ENCODE measurements at places on chromosomes 12 and 14.

GRCh38 chr14:33596211-33597080, 354.4 kb downstream of the EGLN3 start:
- no peak for DNase-seq

GRCh38 chr12:50589650-50590435, 85.1 kb downstream of the DIP2B start:
- DNase-seq, result no peak

DNA sequence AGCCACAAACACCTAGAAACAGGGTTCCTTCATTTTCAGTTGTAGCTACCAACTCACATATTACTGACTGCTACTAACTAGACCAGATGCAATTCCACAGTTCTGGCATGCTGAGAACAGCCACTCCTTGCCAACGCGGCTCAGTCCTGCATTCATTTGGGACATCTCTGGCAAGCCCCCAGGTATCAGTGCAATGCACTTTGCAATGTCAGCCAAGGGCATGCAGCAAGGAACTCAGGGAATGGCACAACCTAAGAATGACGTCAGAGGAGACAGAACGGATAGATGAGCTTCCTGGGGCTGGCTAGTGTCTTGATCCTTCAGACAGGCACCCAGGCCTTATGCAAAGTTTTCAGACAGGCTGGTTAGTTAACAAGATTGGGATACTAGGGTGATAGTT, 29.6 kb downstream of the MAP3K9 start:
- DNase-seq, result no peak

DNA sequence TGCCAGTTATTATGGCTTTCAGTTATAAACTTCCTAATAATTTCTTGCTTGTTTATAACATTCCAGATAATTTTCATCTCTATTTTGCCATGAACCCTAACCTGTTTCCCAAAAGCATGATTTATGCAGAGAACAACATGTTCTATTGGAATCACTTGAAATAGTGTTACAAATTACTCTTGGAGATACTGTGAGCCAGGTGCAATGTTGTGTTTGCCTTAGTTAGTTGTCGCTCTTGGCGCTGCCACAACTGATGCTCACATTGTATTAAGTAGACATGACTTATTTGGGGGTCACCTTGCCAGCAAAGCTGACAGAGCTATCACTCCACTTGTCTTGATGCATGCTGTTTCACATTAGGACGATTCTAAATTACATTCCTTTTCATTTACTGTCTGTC, 49.4 kb downstream of the TSPAN8 start:
- no peak for DNase-seq

DNA sequence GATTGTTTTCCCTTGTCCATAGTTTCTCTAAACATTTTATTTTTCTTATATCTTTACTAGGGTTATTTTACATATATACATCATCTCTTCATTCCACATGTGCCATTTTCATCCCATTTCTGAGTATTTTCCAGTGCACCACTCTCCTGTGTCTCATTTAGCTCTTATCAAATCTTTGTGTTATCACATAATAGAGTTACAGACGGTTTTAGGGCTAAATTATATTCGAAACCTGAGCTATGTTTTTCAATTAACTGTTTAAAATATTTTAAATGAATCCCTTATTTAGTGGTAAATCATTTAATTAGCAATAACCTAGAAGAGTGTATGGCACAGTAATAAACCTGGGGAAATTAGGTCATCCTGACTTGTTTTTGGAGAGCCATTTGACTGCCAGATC, 160.4 kb upstream of the DCN start:
- no peak for DNase-seq

GRCh38 chr14:90368946-90369721, 27.7 kb upstream of the CALM1 start:
- no peak for DNase-seq

DNA sequence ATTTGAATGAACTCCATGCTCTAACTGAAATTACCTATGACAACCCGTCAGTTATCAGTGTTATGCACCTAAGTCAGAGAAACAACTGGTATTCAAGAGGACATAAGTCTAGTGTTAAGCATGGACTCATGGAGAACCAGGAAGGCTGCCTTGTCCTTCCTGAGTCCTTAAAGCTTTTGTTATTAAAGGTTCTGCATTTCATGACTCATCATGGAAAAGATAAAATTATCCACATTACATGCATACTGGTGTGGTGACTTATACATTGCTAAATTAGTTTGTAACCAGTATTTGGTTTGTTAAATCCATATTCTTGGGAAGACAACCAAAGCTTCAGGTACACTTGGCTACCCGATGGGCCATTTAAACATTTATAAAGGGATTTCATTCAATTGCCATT, 6.5 kb upstream of the OR4E1 start:
- DNase-seq, result no peak

DNA sequence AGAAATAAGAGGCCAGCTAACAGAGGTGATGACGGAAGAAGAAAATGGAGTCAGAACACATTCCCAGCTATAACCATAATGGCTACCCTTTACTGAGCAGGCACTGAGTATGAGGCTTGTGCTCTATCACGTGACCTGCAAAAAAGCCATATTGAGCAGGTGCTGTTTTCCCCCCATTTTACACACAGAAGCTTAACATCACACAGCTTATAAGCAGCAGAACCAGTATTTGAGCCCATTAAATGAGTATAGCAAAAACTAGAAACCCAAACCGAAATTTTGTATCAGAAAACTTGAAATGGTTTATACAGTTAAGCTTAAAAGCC, 28.4 kb downstream of the PAPLN start:
- DNase-seq, result no peak

Data from smooth muscle cell of the brain vasculature (primary cell).